Stimulated activated CD4-positive, alpha-beta T cell treated with anti-CD3 and anti-CD28 coated beads, Interleukin-1b, Interleukin-23, amount 100 ng/mL, for 1 hour (primary cell): ENCODE measurements at places on chromosomes 2 and 18.

- DNase-seq = no peak
Observed at GRCh38 chr18:34023471-34023870, 201.2 kb downstream of the NOL4 start.

- DNase-seq = no peak
Observed at GRCh38 chr2:127560201-127560930, 24.9 kb downstream of the MYO7B start.

- DNase-seq = no peak
Observed at GRCh38 chr2:240670950-240671349, 11.7 kb downstream of the AQP12B start.

DNA sequence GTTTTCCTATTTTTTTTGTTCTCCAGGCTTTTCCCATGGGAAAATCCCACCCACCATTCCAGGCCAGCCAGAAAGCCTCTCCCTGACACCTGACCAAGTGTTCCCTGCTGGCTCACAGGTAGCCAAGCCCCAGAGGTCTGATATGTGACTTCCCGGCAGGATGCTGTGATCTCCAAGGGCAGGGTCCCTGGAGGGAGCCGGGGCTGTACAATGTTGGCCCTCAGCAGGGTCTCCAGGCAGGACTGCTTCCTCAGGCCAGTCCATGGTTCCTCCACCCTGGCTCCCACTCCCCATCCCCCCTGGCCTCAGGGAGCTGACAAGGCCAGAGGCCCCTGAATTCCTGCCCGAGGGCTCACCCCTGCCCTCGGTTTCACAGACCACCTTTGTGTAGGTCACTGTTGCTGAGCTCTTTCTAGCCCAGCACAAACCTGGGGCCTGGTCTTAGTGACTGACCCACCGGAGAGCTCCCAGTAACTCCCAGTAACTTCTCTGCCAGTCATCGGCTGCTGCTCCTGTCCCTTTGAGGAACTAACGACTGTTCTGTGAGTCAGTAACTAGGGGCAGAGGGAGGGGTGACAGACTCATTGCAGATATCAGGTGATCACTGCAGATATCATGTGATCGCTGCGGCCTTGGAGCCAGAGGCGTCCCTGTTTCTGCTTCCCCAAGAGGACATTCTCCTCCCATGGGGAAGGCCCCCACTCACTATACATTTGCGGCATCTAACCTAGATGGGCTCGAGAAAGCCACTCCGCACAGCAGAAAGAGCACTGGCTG is 38.7 kb downstream of the SDC1 start:
- DNase-seq = no peak

DNA sequence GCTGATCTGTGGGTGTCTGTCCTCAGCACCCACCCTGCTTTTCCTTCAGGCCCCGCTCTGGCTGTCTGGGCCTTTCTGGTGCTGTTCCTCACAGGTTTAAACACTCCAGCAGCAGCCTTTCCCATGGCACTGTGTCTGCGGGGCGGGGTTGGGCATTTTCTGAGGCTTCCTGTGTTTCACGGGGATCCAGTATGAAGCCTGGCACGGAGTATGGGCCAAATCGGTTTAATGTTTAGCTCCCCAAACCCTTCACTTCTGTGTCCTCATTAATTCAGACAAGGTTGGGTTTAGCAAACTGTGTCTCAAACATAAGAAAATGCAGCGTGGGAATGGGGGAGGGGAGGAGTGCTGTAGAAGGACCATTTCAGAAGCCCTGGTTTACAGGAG is 44.9 kb downstream of the HPCAL1 start:
- DNase-seq = no peak

- no peak for DNase-seq
Observed at GRCh38 chr2:225367482-225367881, 32.0 kb upstream of the NYAP2 start.

DNA sequence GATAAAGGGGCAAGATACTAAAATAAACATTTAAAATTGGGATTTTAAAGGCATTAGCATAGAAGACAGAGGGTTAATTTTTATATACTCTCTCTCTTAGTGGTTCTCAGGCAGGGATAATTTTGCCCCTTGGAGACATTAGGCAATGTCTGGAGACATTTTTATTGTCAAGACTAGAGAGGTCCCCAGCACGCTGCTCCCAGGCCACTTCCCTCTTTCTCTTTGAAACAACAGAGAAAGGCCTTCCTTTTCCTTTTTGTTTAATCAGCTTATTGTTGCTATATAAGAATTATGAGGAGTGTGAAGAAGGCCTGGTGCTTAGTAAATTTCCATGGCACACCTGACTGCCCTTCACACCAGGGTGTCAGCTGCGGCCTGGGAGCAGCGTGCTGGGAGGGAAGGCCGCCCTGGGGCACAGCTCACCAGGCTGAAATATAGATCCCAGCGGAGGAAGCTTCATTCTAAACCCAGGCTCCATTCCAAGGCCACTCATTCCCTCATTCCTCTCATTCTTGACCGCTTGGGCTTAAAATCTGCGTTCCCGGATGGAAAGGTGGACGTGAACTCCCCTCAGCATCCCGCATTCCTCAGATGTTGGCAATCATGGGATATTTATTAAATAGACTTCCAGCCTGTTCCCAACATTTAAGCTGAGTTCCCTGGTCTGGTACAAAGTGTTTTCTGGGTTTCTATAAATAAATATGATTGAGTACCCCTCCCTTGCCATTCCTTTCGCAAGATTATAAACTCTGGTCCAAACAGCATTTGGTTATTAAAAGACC is 22.5 kb downstream of the SLC14A2 start:
- no peak for DNase-seq

DNA sequence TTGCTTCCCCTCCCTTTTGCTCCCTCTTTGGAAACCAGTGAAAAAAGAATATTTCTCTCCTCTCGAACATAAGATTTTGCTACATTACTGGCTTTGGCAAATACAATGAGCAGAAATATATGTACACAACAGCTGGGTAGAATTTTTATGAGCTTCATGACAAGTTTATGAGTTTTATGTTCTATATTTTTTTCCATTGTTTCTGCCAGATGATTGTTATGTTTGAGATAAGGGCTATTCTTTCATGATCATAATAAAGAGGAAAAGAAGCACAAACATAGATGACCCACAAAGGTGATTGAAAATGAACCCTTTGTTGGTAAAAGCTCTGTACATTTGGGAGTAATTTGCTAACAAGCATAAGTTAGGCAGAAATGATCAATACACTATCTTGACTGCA is 14.8 kb upstream of the TFPI start:
- no peak for DNase-seq

DNA sequence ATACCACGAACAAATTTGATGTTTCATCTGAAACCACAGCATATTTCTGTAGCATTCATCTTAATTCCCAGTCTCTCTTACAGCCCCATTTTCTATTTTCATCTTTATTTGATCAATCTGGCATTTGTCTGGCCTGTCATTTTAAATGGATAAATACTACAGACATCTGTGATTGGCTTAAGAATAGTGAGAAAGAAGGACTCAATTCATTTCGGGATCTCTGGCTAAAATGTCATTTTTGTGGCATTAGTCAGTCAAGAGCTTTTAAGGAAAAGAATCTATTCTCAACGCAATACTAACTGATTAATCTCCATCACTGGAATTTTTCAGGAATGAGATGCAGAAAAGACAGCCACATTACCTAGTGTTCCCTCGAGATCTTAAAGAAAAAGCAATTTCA is 585.9 kb downstream of the IRS1 start:
- DNase-seq = no peak

GRCh38 chr2:206127656-206128055 is 31.6 kb downstream of the NDUFS1 start:
- DNase-seq = no peak

GRCh38 chr2:73028841-73029240 is 42.7 kb downstream of the SFXN5 start:
- DNase-seq = no peak
